ENCODE measurements at places on chromosomes 12 and 14.
A peak's percentile ranks its signal among the peaks of the same experiment; 100 is the strongest.

GRCh38 chr12:48995086-48995879 is 3.9 kb downstream of the DDN start:
- DNase-seq: peak; percentile 60

GRCh38 chr14:50599700-50600444 is 39.9 kb downstream of the ATL1 start:
- no peak for DNase-seq

- peak; percentile 94 for DNase-seq
These were observed 5.4 kb downstream of the USP44 start for GRCh38 chr12:95545731-95546490.

GRCh38 chr14:70278281-70278680 is 81.2 kb downstream of the COX16 start:
- no peak for DNase-seq

DNA sequence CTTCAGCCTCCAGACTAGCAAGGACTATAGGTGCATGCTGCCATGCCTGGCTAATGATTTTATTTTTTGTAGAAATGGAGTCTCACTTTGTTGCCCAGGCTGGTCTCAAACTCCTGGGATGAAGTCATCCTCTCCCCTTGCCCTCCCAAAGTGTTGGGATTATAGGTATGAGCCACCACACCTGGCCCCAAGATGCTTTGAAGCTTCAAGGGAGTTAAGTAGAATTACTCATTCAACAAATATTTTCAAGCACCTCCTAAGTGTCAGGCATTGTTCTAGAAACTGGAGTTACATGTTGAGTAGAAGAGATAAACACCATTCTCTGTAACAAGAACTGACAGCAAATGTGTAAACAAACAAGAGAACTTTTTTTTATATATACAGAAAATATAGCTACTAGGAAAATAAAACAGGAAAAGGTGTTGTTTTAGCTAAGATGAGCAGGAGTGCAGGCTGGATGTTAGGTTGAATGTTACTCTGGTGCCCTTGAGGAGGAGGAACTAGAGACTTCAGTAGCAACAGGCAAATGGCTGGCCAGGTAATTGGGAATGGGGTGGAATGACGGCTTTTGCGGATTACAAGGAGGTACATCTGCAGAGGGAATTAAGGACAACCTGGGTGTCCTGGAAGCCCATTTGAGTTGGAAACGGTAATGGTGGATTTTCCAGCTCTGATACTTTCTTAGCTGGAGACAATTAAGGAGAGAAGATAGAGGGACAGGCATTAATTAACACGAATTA is 32.0 kb upstream of the CFAP54 start:
- no peak for DNase-seq

- DNase-seq: no peak
These were observed 718.3 kb downstream of the RERGL start for GRCh38 chr12:17371491-17372215.

DNA sequence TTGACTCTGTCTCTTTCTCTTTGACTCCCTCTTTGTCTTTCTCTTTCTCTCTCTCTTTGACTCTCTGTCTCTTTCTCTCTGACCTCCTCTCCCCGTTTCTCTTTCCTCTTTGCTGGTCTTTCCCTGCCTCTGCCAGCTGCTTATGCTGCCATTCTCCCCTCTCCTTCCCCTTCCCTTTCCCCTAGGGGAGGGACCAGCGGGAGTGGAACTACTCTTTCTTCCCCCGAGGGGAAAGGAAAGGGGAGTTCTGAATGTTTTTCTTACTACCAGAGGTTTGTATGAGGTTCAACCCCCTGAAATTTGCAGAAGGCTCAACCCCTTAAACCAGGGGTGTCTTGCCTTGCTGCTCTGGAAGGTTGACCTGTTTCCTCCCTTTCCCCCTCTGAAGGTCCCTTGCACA is 24.7 kb upstream of the RNASE1 start:
- no peak for DNase-seq

DNA sequence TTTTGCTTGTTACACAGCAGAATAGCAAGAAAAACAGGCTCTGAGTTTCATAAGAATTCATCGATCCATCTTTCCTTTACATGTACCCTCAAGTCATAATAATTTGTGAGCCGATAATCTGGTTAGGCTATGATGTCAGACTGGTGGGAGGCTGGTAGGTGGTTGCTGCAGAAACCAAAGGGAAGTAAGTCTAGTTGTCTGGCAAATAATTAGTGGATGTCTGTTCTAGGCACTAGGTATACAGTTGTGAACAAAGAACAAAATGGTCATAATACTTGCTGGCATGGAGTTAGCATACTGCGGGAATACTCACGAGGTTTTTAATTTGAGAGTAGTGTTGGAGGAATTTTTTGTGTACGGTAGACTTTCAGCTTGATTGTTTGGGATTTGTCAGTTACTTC is 8.8 kb downstream of the SUSD6 start:
- DNase-seq: no peak

DNA sequence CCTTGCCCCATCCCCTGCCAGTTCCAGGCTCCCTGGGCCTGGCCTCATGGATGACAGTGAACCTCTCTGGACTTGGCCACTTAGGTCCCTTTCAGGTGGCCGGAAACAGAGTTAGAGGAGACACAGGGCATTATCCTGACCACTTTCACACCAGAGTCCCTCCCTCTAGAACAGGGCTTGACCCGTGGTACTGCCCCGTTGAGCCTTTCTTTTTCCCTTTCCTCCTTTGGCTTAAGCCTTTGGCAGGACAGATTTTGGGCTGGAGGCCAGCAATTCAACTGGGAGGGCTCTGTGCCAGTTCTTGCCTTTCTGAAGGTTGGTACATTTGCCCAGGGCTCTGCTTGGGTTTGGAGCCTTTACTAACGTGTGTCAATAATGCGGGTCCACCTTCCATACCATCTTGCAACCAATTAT is 22.8 kb downstream of the TPCN1 start:
- DNase-seq: no peak

GRCh38 chr14:58414845-58415244 is 12.5 kb downstream of the TIMM9 start:
- no peak for DNase-seq

- DNase-seq: no peak
These were observed 9.5 kb downstream of the EMP1 start for GRCh38 chr12:13205809-13206559.
